ENCODE measurements at places on chromosomes 1 and 21. TPM values are rescaled to one million over a fixed set of nuclear protein-coding genes. Genes with fewer than 3 reads are reported as not detected.

DNA sequence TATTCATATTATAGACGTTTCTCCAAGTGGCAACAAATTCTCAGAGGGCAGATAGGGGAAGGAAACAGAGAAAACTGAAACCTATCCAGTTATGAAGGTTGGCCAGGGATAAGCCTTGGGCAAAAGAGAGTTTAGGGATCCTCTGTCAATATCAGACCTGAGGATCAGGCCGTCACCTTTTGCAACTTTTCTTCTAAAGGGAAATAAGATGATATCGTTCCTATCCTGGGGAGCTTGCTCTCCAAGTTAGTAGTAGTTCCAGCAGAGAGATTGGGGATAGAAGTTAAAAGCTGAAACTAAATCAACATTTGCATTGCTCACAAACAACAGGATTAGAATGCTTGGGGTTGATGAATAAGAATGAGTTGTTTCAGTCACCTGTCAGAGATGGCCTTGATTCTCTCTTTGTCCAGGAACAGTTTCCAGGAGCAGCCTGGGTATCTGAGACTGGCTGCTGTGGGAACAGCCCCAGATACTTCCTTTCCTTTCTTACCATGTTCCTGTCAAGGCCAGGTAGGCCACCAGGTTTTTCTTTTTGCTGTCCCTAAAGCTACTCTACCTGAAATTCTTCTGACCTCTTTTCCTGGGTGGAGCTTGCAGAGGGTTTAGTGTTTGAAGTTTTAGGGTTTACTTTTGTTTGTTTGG lies 2.5 kb downstream of the RIIAD1 start:
- peaks cover 16% of the 10 kb centered on the region for H3K4me1 ChIP-seq
- H3K36me3 ChIP-seq, result no peaks in the 10 kb centered on the region
- no peak for DNase-seq
- peaks cover 44% of the 10 kb centered on the region for H3K27me3 ChIP-seq

GRCh38 chr1:232709386-232709785 lies 79.5 kb upstream of the SIPA1L2 start:
- DNase-seq, result no peak
- H3K4me1 ChIP-seq, result peaks cover 3% of the 10 kb centered on the region
- no peaks in the 10 kb centered on the region for H3K27me3 ChIP-seq
- no peaks in the 10 kb centered on the region for H3K36me3 ChIP-seq
- no peak overlapping the region for H3K4me3 ChIP-seq
- H3K27ac ChIP-seq, result no peak overlapping the region

GRCh38 chr21:35333831-35334618 lies 284.9 kb upstream of the RUNX1 start:
- H3K27me3 ChIP-seq, result no peaks in the 10 kb centered on the region
- no peak overlapping the region for H3K27ac ChIP-seq
- H3K4me3 ChIP-seq, result no peak overlapping the region
- DNase-seq, result no peak
- no peaks in the 10 kb centered on the region for H3K36me3 ChIP-seq

GRCh38 chr1:39214021-39214713 lies 9.7 kb downstream of the MACF1 start:
- DNase-seq, result no peak
- no peak overlapping the region for H3K4me3 ChIP-seq
- peak overlapping the region; percentile 97 for H3K27ac ChIP-seq
- peaks cover 52% of the 10 kb centered on the region for H3K4me1 ChIP-seq
- no peaks in the 10 kb centered on the region for H3K27me3 ChIP-seq

DNA sequence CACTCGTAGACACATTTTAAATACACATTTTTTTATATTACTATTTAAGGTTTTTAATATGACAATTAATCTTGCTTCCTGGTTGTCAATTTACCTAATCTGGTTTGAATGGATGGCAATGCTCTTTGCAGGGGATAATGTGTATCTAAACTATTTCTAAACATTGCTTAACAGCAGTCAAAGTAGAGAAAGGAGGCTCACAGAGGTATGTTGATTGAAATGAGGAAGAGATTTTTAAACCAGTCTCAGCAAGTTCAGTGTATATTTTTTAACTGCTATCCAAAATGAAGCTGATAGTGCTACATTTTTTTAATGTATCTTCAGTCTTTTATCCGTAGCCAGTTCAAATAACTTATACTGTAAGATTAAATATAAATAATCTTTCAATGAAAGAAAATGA lies 17.4 kb downstream of the FMO1 start:
- no peaks in the 10 kb centered on the region for H3K36me3 ChIP-seq
- no peak for DNase-seq
- H3K27me3 ChIP-seq, result peaks cover 16% of the 10 kb centered on the region
- H3K27ac ChIP-seq, result no peak overlapping the region

GRCh38 chr1:83593073-83593472 lies 405.9 kb downstream of the TTLL7 start:
- no peak for DNase-seq
- H3K4me1 ChIP-seq, result peaks cover 16% of the 10 kb centered on the region

DNA sequence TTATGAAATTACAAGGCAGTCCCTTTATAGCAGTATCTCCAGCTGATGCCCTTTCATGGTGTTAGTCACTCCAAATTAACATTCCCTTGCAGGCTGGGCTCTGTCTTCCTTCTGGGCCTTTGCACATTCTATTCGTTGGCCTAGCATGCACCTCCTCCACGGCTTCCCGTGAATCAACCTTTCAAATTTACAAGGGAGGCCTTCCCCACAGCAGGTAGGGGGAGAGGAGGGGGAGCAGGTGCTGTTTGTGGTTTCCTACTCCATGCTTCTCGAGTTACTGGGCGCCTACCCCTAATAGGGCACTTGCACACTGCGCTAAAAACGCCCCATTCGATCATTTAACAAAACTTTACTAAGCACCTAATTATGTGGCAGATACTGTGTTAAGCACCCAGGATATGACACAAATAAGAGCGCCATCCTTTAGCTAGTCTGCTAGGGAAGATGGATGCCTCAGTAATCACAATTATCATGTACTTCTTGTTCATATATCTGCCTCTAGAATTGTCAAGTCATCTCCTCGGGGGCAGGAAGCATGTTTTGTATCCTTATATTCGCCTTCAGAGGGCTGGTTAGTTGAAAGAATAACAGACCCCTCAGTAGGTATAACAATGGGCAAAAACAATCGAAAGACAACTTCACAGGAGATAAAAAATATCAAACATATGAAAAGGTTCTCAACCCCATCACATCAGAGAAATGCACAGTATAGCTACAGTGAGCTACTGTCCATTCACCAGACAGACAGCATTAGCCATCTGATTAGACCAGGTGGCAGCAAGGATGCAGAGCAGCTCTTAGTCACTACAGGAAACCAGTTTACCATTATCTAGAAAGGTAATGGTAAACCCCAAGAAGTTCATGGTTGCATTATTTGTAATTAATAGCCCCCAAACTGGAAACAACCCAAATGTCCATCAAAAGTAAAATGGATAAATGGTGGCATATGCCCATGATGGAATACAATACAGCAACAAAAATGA lies 1.7 kb upstream of the ADAR start:
- peak; percentile 77 for DNase-seq
- H3K4me3 ChIP-seq, result peak overlapping the region; percentile 95
- H3K27me3 ChIP-seq, result no peaks in the 10 kb centered on the region

- H3K27me3 ChIP-seq, result no peaks in the 10 kb centered on the region
- peaks cover 87% of the 10 kb centered on the region for H3K4me1 ChIP-seq
- H3K36me3 ChIP-seq, result peaks cover 47% of the 10 kb centered on the region
- H3K27ac ChIP-seq, result peak overlapping the region; percentile 99
Measured at GRCh38 chr1:30751830-30752650, 5.5 kb downstream of the LAPTM5 start.

- no peaks in the 10 kb centered on the region for H3K27me3 ChIP-seq
- H3K4me1 ChIP-seq, result peaks cover 24% of the 10 kb centered on the region
- H3K36me3 ChIP-seq, result peaks cover 41% of the 10 kb centered on the region
- peak; percentile 87 for DNase-seq
- peak overlapping the region; percentile 88 for H3K4me3 ChIP-seq
Measured at GRCh38 chr1:153945131-153945794, 1.3 kb downstream of the DENND4B start.

- H3K4me1 ChIP-seq, result peaks cover 30% of the 10 kb centered on the region
- H3K27ac ChIP-seq, result peak overlapping the region; percentile 96
- DNase-seq, result peak; percentile 53
- no peaks in the 10 kb centered on the region for H3K27me3 ChIP-seq
Measured at GRCh38 chr1:111754984-111755330, 744 bp upstream of the DDX20 start.

DNA sequence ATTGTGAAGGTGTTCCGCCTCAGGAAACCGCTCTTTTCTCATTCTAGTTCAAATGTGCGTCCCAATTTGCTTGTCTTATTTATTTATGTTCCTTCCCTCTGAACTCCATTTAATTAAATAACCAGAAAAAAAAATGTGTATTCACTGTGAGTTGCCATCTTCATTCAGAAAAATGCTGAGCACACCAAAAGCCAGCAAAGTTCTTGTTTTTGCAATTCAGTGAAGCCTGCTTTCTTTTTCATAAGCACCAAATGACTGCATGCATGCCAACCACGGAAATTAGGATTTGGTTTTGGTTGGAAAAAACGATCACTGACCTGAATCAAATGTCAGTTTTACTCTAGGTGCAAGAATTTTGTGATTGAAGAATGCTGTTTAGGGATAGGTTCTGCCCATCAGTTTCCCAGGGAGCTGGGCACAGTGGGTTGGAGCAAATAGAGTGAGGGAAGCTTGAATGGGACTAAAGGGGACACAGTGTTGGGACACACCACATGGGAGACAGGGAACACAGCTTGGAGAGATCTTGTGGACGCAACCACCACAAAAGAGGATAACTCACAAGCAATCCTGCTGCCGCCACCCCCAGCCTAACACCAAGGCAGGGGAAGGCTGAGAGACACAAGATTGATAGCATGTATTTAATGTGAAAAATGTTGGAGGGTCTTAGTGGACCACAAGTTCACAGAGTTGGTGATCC lies 183.4 kb upstream of the GALNT2 start:
- no peaks in the 10 kb centered on the region for H3K4me1 ChIP-seq
- no peak overlapping the region for H3K4me3 ChIP-seq
- DNase-seq, result no peak
- H3K27me3 ChIP-seq, result peaks cover 13% of the 10 kb centered on the region
- no peak overlapping the region for H3K27ac ChIP-seq
- no peaks in the 10 kb centered on the region for H3K36me3 ChIP-seq

Gene GABRD
- total RNA-seq, result not detected

Gene IRF6
- 0.11 TPM for total RNA-seq

Gene OR2L5
- total RNA-seq, result not detected

Gene FALEC
- not detected for total RNA-seq

Gene RHEX
- not detected for total RNA-seq

Gene SLFNL1
- 0.14 TPM for total RNA-seq

Gene SPRR2G
- total RNA-seq, result not detected

Gene FMOD
- total RNA-seq, result 0.87 TPM

Measured in activated CD4-positive, alpha-beta T cell treated with anti-CD3 and anti-CD28 coated beads for 36 hours (primary cell).